ENCODE measurements at places on chromosomes 4 and X.

DNA sequence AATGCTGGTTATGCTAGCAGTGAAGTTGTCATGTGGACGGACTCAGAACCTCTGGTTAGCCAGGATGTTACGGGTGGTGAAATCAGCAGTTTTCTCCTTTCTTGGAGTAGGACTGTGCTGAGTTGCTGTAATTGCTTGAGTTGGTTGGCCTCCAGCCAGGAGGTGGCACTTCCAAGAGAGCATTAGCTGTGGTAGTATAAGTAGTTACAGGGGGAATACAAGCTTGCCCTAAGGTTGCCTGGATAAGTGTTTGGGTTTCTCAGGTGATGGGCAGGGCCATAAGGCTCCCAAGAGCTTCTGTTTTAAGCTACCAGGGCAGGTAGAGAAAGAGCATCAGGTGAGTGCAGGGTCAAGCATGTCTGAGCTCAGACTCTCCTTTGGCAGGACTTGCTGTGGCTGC is 103.0 kb downstream of the ZNF518B start:
- DNase-seq: no peak

- DNase-seq: peak; percentile 8
These were observed 589.5 kb downstream of the BCOR start for GRCh38 chrX:39508300-39508692.

DNA sequence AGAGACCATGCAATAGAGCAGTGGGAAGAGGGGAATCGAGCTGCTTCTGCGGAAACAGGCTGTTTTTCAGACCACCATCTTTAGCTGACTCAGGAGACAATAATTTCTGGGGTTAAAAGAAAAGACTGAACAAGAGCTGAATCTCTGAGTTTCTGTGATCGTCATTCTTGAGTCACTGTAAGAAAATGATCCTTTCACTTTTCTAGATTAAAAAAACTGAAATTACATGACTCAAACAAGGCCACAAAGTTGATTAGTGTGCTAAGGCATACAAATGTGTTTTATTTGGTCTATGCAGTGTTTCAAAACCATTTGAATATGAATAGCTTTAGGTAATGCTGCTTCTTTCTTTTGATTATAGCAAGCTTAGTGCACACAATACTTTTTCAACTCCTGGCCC is 194.4 kb upstream of the RPL34 start:
- no peak for DNase-seq

DNA sequence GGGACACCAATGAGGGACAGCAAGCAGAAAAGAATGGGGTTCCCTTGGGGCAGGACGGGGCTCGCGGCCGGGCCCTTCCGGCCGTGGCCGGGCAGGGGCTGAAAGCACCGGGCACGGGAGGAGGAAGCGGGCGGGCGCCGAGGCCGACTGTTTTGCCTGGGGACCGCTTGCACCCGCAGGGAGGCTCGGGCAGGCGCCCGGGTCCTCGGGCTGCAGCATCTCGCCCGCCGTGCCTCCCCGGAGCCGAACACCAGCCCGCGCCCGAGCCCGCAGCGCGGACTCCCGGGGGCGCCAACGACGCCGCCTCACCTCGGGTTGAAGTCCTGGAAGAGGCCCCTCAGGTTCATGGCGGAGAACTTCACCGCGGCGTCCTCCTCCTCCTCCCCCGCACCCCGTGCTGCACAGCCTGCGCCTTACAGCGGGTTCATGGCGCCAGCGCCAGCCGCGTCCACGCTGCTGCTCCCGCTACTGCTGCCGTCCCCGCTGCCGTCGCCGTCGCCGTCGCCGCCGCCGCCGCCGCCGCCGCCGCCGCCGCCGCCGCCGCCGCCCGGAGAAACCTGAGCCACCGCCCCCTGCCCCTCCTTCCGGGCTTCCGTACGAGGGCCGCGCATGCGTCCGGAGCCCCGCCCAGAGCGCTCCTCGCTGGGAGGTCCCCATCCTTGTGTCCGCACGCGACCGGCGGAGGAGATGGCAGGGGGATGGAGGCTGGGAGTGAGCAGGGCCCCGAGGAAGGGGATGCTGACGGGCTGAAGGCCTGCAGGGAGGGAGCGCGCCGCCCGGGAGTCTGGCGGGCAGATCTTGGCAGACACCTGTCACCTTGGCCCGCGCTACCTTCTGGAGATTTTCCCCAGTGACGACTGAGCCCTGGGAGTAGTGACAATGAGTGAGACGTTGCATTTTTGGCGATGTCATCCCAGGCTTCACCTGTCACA is at the start of gene TMEM185A:
Gene TMEM185A, minus strand, starts transcription at position 559 of the 932 bp plus-strand sequence. Its CDS starts 212 bp downstream, at position 347.
- peak; percentile 56 for DNase-seq

- DNase-seq: no peak
These were observed 128.0 kb downstream of the FRAS1 start for GRCh38 chr4:78185117-78185516.

- no peak for DNase-seq
These were observed 7.6 kb upstream of the VEGFD start for GRCh38 chrX:15391850-15392249.

- no peak for DNase-seq
These were observed 3.3 kb downstream of the COL4A5 start for GRCh38 chrX:108442901-108443464.

DNA sequence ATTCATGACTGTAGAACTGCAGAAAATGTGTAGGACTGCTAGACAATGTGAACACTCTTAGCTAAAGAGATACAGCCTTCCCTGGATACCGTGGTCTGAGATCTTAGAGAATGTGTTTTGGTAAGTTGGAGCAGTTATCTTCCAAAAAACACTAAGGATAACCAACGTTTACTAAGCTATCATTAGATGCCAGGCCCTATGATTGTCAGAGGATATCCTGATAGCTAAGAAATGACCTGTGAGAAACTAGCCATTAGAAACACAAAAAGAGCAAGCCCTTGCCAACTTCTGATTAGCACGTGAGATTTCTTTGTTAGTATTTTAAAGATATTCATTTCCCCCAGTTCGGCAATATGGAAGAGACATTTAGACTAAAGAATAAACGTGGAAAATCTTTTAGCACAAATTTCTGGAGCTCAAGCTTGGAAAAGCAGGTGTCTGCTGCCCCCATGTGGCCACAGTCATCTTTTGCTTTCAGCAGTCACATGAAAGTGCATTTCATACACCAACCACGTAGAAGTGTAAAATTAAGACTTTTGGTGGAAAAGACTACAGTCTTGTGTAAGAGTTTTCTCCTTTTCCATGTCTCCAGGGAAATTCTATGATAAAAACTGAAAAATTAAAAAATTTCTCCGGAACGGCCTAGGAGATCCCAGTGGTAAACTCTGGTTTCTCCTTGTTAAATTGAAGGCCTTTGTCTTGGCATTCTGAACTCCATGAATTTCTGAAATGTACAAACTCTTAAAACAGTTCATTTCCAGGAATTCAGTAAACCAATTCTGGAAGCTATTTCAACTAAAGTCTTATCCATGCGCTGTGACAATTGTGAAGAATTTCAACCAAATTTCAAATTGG is 136.4 kb downstream of the ZNF674 start:
- peak; percentile 57 for DNase-seq

DNA sequence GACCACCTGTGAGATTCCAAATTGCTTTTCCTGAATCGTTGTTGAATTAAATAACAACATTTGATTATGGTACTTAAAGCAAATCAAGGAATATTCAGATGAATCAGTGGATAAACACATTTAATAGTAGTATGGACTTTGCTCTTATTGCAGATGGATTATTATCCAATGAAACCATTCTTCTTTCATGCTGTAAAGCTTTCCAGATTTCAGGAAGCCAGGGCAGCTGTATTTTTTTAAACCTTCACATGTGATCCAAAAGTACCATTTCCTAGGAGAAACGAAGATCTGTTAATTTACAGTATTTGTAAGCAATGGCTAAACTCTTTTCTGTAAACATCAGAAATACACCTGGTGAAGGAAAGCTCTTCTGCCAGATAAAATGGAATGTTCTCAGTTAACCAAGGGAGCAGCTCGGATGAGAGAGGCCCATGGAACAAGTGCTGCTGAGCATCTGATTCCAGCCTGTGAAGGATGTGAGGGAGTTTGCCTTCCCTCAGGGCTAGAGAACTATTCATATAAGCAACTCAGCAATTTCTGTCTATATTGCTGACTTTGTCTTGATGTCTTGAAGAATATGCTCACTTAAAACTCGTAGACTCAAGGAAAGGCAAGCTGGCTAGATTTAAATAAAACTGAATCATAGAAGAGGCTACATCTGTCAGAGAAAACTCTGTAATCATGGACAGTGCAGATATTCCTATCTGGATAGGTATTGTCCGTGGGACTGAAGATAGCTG is 94.4 kb upstream of the LIMCH1 start:
- no peak for DNase-seq

DNA sequence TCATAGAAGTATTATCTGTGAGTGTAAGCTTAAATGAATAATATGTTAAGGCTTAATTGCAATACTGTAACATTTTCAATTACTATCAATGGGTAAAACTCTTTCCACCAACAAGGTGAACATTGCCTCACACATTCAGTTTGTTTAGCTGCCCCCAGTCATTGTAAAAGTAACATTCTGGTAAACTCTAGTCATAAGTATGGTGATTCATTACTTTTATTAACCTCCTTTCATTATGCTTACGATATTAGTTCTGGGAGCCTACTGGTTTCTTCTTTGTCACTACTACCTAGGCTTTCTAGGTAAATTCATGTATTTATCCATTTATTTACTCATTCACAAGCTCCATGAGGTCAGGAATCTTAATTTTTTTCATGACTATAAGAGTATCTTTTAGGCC is 412.8 kb upstream of the SLIT2 start:
- no peak for DNase-seq

GRCh38 chr4:6071959-6072720 is 53.9 kb upstream of the C4orf50 start:
- no peak for DNase-seq

DNA sequence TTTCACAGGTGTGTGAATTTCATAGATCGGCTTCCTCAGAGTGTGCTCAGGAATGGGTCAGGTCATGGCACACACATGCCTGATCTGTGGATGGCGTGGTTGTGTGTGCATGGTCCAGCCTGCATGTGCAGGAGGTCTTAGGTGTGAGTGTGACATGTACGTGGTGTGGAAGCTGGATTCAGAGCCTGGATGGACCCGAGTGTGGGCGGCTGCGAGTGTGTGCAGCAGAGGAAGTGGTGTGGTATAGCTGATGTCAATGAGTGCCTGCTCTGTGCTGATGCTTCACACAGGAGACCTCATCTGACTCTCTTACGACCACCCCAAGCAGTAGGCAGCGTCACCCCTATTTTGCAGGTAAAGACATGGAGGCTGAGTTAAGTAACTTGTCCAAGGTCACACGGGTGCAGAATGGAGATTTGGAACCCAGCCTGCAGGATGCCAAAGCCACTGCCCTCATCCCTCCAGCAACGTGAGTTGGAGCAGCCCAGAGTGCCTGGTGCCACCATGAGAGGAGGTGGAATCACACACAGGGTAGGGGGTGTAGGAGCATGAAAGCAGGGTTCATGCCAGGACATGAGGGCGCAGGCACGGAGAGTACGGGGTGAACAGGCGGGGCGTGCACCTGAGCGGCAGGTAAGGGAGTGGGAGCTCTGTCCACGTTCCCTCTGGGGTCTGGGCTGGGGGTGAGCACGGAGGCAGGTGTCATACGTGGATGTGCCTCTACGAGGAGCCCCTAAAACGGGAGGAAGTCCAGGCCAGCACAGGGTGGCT is 24.2 kb upstream of the C4orf50 start:
- no peak for DNase-seq

GRCh38 chr4:72568959-72569718 is at the start of gene ADAMTS3:
ADAMTS3 (minus strand) TSS chr4:72569221; CDS start chr4:72568762, 459 bp downstream.
- DNase-seq: no peak

DNA sequence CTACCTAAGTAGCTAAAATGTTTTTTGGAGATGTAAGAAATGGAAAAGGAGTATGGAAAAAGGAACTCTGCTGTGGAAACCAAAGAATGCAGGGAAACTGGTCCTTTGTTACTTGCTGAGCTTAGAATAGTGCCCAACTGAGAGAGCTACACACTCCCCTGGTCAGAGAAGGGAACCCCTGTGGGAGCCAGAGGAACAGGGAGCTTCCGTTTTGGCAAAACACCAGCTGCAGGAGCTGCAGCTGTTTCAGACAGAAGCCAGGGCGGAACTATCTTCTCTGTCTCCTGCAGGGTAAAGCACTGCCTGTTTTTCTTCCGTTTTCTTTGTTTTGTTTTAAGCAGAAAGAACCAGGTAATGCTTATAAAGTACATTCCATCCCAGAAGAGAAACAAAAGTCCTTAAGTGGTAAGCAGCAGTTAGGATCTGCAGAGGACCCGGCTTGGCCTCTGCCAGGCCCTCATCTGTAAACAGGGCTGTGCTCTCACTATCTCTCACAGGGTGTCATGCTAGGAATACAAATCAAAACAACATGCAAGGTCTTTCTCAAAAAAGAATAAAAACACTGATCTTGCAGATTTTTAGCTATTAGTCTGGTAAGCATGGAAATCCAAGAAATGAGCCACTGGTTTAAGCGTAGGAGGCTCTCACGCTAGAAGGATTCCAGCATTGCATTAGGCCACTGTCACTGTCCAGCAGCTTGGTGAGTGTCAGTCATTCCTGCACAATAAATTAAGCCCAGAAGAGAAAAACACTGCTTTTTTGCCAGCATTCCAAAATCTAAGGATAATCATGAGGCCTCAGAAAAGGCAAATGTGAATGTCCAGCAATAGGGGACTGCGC is 76.1 kb downstream of the CHST7 start:
- DNase-seq: no peak

GRCh38 chr4:182745237-182745636 is 171.9 kb downstream of the DCTD start:
- DNase-seq: no peak

- no peak for DNase-seq
These were observed 52.1 kb downstream of the TSC22D3 start for GRCh38 chrX:107723511-107723910.

DNA sequence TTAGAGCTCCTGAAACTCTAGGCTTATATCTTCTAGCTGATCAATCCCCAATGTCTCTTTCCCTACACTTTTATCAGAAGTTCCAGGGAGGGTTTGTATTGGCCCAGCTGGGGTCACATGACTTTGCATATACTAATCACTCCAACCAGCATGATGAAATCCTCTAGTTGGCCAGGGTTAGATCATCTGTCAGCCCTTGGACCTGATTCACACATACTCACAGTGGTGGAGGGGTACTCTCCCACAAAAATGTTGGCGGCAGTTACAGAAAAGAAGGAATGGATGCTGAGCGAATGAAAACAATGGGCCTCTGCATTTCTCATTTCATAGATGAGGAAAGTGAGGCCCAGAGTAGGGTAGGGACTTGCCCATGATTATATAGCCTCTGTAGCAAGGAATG is 151.1 kb downstream of the PJA1 start:
- DNase-seq: no peak

DNA sequence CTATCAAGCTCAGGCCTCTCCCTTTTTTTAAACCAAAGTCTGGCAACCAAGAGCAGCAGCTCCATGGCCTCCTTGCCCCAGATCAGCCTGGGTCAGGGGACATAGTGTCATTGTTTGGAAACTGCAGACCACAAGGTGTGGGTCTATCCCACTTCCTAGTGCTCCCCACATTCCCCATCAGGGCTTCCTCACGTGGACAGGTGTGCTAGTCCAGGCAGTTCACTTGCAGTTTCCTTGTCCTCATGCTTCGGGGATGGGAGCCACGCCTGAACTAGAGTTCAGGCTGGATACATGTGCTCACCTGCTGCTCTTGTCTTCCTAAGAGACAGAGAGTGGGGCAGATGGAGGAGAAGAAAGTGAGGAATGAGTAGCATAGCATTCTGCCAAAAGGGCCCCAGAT is 21.5 kb downstream of the SLC34A2 start:
- DNase-seq: no peak

Measured in stimulated activated CD4-positive, alpha-beta T cell treated with anti-CD3 and anti-CD28 coated beads, Interleukin-15, amount 100 ng/mL, for 48 hours (primary cell).